ENCODE measurements at places on chromosomes 1 and 21.

DNA sequence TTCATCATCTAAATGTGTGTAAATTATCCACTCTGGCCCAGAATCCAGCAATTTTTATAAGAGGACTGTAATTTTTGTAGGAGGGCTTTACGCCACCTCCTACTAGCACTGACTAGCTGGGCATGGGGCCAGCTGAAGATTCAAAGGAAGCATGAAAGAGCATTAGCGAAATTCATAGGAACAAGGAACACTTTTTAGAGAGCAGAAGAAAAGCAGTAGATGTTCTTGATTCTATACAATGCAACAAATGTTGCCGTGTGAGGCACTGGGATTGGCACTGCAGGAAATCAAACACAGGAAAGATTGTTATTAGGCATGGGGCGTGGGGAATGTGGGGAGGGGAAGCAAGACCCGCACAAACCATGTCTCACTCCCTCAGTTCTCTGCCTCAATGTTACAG, 58.4 kb upstream of the PARP1 start:
- no peak for DNase-seq

- no peak for DNase-seq
These were observed 194.0 kb downstream of the NRIP1 start for GRCh38 chr21:14870853-14871149.

DNA sequence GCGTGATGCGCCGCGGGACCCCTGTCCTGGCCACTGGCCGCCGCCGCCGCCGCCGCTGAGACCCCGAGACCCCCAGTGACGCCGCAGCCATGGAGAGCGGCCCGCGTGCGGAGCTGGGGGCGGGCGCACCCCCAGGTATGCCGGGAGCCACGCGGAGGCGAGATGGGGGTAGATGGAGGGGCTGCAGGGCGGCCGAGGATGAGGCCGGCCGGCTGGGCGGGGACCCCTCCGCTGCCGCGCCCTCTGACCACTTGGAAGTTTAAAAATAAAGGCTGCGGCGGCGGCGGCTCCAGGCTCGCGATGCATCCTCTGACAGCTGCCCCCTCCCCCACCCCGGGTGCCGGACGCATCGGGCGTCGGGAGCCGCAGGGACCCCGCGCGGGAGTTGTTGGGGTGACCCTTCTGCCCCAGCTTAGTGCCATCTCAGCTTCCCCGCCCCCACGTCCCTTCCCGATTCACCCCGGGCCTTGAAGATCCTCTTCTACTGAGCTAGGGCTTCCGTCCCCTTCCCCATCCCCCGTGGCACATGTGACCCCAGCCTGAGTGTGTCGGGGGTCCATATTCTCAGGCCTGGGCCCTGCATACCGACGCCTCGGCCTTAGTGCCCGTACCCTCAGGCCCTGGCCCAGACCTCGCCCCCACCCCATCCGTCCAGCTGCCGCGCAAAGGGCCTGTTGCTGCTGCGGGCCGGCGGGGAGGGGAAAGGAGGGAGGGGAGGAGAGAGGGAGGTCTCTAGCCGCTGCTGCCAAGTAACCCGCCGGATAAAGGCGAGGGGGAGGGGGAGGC, 562 bp downstream of the MAP7D1 start:
- peak; percentile 57 for DNase-seq

DNA sequence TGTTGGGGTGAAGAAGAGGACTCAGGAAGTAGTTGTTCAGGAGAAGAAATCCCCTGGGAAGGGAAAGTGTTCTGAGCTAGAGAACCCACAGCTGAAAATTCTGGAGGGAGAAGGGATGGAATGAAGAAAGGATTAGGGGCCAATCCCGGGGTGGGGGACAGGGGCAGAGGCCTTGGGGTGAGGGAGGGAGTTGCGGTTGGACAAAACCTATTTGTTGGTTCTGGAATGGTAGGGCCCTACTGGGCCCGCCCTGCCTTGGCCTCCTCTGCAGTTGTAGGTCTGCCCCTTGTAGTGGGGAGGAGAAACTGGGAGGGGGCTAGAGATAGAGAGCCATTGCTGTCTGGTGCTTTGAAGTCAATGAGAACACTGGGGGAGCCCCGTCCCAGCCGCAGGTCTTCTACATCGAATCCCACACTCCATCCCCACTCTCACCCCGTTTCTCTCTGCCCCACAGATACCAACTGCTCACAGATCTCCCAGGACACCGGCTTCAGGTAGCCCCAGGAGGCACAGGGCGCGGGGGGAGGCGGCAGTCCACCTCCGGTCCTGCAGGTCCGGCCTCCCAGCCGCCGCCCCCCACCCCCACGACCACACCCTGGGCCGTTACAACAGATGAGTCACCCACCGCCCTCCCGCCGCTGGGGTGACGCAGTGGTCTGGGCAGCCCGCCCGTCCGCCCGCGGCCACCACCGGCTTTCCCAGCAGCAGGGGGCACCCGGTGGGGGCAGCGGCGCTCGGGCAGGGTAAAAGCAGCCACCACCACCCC, 1.1 kb downstream of the TAGLN2 start:
- DNase-seq, result peak; percentile 91

GRCh38 chr21:35801391-35801790, 258.9 kb downstream of the SETD4 start:
- no peak for DNase-seq

DNA sequence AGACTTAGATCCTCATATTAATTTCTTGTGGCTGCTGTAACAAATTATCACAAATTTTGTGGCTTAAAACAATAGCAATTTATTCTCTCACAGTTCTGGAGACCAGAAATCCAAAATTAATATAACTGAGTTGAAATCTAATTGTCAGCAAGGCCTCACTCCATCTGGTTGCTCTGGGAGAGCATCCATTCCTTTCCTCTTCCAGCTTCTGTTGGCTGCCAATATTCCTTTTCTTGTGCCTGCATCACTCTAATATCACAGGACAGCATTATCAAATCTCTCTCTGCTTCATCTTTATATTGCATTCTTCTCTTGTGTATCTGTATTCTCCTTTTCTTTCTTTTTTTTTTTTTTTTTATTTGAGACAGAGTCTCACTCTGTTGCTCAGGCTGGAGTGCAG, 9.3 kb downstream of the SLC35A3 start:
- no peak for DNase-seq

DNA sequence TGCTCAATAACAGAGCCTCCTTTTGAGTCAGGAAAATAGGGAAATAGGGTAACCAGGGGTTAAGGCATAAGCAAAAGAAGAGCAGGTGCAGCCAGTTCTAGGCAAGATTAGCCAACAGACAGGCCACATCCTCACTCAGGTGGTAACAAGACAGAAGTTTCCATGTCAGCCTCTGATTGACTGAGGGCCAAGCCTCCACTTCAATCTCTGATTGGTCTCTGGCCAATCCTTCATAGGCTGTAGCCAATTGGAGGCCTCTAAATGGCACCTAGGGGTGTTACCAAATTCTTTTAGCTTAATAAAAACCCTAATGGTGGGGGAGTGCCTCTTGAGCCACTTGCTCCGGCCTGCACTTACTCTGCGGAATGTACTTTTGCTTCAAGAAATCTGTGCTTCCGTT, 37.2 kb downstream of the LACTBL1 start:
- no peak for DNase-seq

DNA sequence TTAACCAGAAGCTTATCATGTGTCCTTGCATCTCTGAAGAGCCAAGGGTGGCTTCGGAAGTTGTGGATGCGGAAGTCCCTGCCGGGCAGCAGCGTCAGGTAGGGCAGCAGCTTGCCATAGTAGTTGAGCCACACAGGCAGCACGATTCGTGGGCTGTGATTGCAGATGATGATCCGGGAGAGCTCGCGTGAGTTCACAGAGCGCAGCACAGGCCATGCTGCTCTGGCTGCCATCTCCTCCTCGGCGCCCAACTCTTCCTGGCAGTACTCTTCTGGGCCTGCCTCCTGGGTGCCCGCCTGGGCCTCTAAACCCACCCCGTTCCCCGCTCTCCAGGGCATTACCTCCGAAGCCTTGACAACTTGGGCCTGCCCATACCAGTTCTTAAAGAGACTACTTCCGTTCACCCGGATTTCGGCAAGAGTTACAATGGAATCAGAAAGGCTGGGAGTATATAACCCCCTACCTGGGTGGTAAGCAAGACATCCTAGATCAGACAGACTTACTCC, at the start of gene VHLL:
Gene VHLL (minus strand): TSS at position 456 of the 506 bp plus-strand sequence. CDS start 118 bp downstream, at position 338.
- no peak for DNase-seq

- DNase-seq, result peak; percentile 33
These were observed 23.4 kb downstream of the CELF3 start for GRCh38 chr1:151693057-151693651.

DNA sequence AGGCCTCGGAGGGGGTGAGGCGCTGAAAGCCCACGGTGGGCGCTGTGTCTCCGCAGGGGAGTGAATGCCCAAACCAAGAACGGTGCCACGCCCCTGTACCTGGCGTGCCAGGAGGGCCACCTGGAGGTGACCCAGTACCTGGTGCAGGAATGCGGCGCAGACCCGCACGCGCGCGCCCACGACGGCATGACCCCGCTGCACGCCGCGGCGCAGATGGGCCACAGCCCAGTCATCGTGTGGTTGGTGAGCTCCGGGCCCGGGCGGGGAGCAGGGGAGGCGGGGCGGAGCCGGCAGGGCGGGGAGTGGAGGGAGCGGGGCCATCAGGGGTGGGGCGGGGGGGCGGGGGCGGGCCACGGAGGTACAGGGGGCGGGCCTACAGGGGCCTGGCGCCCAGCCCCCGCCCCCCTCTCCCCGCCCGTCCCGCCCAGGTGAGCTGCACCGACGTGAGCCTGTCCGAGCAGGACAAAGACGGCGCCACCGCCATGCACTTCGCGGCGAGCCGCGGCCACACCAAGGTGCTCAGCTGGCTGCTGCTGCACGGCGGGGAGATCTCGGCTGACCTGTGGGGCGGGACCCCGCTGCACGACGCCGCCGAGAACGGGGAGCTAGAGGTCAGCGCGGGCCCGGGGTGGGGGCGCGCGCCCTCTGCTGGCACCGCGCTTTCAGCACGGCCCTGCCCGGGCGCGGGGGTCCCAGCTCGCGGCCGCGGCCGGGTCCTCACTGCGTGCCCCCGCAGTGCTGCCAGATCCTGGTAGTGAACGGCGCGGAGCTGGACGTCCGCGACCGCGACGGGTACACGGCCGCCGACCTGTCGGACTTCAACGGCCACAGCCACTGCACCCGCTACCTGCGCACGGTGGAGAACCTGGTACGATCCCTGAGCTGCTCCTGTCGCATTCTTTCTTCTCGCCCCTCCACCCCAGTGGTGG, 15.9 kb downstream of the ESPN start:
- peak; percentile 73 for DNase-seq

Measured in Caki2 (cell line).